ENCODE measurements at places on chromosomes 13 and 19.
A peak's percentile ranks its signal among the peaks of the same experiment; 100 is the strongest.

DNA sequence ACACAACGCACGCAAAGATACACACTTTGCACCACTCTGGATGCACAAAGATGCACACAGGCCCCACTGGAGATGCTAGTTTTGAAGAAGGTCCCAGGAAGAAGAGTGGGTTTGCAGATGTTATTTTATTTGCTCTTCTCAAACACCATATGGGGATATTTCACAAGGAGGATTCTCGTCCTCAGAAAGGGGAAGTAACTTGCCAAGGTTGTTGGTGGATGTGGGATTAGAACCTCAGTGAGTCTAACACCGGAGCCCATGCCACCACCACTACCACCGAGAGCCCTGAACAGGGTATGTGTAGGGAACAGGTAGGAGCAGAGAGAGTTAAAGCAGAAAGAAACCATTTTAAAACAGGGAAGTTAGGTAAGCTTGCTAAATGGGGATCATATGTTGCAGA is 9.6 kb upstream of the CEACAM6 start:
- DNase-seq: no peak

- no peak for DNase-seq
These were observed 18.8 kb downstream of the ZC3H4 start for GRCh38 chr19:47094557-47095475.

DNA sequence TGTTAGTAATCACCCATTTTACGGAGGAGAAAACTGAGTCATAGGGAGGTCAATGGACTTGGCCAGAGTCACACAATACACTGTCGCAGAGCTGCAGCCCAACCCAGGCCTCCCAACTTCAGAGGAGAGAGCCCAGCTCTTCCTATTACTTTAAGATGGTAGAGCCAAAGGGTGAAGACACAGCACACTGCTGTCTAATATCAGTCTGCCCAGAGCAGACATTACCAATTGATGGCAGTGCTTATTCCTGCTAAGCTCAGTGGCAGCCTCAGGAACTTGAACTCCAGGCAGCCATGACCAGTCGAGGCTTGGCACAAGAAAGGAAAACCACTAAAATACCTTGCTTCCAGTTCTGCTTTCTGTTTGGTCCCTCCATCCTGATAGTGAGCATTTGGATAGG is 18.4 kb downstream of the TMEM150B start:
- DNase-seq: no peak

DNA sequence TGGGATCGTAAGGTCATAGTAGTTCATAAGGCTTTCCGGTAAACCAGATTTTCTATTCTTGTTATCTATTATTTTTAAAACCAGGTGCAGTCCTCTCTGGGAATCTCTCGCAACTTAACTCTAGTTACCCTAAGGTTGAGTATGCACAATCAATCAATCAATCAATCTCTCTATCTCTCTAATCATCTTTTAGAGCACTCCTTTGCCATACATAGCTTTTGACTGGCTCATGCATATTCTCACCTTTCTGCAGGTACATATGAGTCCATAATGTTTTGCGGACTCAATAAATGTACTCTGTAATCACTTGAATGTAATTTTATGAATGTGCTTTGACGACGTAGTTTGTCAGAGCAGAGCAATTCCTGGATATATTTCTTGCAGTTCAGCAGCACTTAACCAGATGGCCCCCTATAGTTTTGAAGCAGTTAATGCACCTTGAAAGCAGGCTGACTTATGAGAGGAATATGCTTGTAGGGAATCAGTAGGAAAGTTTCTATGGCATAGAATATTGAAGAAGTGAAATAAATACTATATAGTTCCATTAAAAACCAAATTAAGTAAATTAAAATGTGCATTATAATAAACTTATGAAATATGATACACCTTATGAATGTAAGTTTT is 524.7 kb downstream of the GPC5 start:
- DNase-seq: no peak

DNA sequence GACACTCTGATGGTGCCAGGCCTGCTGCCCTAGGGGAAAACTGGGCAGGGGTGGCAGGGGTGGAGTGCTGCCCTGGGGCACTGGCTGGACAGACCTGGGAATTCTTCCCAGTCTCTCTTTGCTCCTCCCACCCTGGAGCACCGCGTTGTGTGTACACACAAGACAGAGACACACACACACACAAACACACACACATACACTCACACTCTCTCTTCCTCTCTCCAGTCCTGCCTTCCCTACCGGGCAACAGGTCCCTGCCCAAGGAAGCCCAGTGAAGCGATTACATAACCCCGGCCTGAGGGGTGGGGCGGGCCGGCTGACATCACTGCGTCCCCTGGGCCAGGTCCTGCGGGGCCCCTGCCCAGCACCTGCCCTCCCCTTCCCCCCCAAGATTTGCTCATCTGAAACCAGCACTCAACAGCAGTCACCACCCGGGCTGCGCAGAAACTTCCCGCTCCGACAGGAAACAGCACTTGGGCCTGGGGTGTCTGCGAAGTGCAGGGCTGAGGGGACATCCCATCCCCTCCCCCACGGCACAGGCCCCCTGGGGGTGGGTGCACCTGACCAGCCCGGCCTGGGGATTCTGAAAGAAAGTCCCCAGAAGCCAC is 1.2 kb downstream of the MKNK2 start:
- peak; percentile 81 for DNase-seq

GRCh38 chr13:25727250-25727649 is 324.6 kb downstream of the SHISA2 start:
- no peak for DNase-seq

DNA sequence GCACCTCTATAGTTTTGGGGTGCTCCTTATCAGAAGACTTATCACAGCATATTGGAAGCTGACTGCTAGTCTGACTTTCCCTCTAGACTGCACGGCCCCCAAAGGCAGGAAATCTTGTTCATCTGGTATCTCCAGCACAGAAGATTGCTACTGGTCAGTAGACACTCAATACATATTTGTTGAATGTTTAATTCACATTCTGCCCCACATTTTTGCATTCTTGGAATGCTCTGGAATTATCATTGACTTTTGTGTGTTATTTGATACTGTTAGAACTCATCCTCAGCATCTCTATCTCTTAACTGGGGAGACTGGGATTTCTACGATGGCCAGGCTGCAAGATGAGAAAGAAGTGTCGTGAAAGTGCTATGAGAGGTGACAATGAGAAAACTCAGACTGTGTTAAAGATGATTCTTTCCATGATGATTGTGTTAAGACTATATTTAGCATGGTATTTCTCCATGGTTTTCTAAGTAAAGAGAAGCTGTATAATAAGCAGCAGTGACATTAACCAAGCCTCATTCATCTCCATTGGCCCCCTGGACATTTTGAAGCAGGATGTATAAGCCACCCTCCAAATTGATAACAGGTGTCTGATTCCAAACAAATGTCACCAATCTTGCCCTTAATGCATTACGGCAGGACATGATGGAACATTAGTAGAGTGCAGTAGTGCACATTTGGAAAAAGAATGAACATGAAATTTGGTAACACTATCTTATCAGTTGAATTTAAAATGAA is 440.9 kb downstream of the RFC3 start:
- DNase-seq: no peak

GRCh38 chr13:23339225-23339624 is 94.3 kb downstream of the SACS start:
- no peak for DNase-seq

Measured in RPMI8226 (cell line).